ENCODE measurements at places on chromosomes 12 and 14.

DNA sequence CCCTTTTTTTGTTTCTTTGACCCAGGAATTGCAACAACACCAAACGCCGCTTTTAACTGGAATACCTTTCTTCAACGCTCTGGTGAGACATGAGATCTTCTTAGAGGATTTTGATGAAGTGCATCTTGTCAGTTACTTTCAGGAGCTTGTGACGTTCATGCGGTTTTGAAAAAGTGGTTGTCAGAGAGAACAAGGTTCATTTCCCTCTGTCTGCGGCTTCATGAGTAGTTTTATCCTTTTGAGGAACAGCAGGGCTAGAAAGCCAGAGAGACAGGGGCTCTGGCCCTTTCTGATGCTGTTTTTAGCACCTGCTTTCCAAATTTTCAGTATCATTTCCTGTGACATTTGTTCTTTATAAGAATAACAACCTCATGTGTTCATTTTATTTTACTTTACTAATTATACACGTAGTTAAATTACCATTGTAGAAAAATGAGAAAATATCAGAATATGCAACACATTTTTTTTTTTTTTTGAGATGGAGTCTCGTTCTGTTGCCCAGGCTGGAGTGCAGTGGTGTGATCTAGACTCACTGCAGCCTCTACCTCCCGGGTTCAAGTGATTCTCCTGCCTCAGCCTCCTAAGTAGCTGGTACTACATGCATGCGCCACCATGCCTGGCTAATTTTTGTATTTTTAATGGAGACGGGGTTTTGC is 61.8 kb downstream of the GLT1D1 start:
- no peak for DNase-seq

GRCh38 chr14:45867046-45867894 is 614.3 kb upstream of the MIS18BP1 start:
- DNase-seq, result no peak

- no peak for DNase-seq
These were observed 184.8 kb downstream of the PIK3C2G start for GRCh38 chr12:18446061-18446644.

DNA sequence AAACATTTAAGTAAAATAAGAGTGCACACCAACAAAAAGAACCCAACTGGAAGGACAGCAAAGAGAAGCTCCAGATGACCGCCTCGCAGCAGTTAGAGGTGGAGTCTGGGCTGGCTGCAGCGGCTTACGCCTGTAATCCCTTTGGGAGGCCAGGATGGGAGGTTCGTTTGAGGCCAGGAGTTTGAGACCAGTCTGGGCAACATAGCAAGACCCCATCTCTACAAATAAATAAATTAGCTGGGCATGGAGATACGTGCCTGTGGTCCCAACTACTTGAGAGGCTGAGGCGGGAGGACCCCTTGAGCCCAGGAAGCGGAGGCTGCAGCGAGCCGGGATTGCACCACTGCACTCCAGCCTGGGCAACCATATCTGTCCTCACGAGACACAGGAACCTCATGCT is 15.2 kb downstream of the LRCOL1 start:
- no peak for DNase-seq

DNA sequence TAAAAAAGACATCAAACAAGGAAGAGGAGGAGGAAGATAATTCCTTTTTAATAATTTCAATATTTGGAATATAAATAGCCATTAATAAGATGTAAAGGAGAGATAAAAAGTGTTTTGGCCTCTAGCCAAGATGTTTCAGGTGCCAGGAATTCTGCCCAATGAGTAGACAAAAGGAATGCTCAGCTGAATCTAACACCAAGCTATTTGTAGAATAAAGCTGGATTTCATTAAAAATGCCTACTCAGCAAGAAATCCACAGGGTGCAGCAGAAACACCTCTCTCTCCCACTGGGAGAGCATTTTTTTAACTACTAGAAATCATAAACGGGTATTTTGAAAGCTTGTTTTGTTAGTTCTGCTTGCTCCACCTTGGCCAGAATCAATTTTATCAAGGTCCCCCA is 4.1 kb upstream of the STAB2 start:
- DNase-seq, result no peak

GRCh38 chr14:72715215-72715849 is 178.6 kb downstream of the DPF3 start:
- no peak for DNase-seq

- DNase-seq, result no peak
These were observed 35.9 kb downstream of the ALDH1L2 start for GRCh38 chr12:105048315-105048714.

DNA sequence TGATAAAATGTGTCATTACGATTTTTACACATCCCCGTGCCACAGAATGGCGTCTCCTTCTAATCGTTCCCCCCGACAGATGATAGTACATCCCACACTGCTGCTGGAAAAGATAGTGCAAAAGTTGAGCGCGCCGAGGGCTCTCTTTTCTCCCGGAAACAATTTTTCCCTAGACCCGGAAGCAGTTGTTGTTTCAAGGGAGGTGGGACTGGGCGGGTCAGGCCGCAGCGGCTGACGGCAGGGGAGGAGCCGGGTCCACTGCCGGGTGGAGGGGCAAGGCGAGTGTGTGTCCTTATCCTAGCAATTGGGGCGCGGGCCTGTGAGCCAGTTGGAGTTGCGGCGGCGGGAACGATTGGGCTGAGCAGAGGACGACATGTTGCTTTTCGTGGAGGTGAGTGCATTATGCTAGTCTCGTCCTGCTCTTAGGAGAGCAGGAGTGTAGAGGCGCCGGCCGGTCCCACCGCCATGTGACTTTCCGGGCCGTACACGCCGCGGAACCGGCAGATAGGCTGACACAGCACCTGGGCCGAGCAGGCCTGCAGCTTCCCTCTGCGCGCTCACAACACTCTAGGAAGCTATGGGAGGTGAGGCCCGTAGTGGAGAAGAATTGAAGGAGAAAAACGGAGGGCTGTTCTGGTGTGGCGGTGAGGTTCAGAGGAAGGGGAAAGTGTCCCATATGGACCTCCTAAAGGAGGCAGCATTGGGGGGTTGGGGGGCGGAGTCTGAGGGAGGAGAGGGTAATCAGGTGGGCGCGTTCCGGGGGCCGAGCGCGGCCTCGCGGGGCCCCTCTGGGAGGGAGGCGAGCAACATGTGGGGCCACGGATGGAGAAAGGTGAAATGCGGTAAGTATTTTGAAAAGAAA is at the start of gene LARP4:
TSS of gene LARP4 (plus strand) at position 248 of the 862 bp plus-strand sequence. CDS start at position 374, 126 bp downstream.
- DNase-seq, result peak; percentile 99

DNA sequence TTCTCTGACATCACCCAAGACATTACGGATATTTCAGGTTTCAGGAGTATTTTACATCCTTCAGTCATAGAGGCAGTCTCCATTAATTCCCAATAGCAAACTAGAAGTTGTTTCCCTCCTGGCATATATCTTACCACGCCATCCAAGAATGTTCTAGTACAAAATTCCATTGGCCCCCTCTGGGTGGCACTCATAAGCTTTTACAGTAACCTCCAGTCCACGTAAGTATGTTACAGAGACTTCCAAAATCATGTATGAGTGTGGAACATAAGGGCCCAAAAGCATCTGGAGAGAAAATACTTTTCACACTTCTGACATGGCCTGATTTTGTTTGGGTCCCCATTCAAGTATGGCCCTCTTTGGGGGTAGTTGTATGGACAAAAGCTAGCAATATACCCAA is 58.1 kb upstream of the DHRS4 start:
- no peak for DNase-seq

DNA sequence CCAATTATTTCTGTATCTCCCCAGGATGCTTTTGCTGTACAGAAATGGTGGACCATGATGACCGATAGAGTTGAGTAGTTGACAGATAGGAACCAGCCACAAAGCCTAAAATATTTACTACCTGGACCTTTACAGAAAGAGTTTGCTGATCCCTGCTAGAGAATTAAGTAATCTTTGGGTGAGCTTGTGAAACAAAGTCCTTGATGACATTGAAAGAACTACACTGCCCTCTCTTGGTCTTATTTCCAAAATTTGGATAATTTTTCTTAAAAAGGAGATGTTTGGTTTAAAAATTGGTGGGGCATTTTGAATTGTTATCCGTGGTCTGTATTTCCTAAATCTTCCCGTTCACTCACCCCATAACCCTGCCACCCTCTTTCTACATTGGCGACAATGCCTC is 13.7 kb upstream of the TCTN1 start:
- DNase-seq, result no peak

- DNase-seq, result no peak
These were observed 21.4 kb downstream of the KCTD10 start for GRCh38 chr12:109455706-109456105.

DNA sequence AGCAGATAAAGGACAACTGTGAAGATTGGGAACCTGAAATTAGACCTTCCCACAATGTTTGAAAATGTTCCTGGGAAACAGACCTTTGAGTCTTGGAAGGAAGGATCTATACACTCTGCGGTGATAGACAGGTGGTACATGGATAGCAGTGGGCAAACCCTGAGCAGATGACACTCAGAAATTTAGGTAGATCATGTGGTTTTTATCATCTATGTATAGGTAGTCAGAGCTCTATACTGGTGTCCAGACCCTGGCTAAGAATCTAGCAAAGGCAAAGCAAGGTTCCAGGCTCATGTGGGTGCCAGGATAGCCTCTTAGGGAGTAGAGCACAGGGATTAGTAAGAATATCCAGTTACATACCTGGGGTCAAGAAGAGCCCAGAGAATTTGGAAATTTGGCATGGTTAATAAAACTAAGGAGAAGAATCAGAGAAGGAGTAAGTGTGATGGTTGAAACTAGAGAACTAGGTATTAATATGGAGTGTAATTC is 331.2 kb upstream of the FBXO33 start:
- DNase-seq, result no peak

DNA sequence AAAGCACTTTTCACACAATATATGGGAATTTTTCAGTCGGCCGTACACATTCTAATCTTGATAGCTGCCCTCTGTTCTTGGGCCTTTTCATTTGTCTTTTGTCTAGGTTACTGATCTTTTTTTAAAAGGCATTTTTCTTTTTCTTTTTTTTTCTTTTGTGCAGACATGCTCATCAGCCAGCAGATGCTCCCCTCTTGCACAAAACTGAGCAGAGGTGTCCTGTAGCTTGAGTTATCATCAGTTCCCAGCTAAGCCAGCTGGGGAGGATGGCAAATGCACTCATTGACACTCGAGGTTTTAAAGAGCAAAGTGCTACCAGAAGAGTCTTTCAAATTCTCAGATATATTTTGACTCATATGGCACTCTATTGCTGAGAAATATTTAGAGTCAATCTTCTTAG is 913.9 kb upstream of the SEL1L start:
- DNase-seq, result peak; percentile 51

- DNase-seq, result peak; percentile 48
These were observed 6.8 kb downstream of the EMP1 start for GRCh38 chr12:13203034-13203922.

GRCh38 chr14:82766996-82767395 is 1233.3 kb upstream of the SEL1L start:
- no peak for DNase-seq

GRCh38 chr14:70726651-70727375 is 82.5 kb downstream of the MAP3K9 start:
- no peak for DNase-seq

DNA sequence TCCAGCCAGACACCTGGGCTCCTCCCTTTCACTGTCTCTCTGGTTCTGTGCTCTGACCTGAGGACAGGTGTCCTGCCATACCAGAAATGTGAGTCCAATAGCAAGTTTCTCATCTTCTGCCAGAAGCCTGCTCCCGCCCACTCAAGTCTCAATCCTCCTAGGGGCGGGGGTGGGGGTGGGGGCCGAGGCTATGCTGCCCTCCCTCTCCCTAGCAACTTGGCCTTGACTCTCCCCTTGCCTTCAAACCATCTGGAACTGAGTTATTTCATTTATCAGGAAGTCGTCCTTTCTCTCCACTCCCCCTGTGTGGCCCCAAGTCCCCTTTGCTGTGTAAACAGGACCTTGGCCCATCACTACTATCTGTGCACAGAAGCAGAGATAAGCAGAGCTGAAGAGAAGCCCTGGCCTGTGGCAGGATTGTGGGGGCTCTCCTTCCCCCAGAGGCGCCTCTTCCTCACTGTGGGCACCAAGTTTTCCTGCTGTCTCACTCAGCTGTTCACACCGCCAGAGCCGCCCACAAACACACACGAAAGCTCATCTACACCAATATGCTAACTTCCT is 117.1 kb downstream of the DPF3 start:
- DNase-seq, result peak; percentile 53

DNA sequence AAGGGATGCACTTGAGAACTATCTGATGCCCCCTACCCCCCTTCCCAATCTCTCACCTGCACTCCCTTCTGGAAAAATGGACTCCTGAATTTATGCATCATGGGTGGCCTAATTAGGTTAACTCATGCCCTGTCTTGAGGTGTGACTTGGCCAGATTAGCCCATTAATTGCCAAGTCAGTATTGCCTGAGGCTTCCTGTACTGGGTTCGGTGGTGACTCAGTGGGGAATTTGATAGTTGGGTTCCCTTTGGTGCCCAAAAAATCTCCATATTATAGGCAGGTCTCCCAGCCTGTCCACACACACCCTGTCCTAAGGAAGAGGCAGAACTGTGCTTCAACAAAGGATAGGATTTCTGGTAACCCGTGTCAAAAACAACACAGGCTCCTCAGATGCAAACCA is 146.1 kb downstream of the CHST11 start:
- no peak for DNase-seq

DNA sequence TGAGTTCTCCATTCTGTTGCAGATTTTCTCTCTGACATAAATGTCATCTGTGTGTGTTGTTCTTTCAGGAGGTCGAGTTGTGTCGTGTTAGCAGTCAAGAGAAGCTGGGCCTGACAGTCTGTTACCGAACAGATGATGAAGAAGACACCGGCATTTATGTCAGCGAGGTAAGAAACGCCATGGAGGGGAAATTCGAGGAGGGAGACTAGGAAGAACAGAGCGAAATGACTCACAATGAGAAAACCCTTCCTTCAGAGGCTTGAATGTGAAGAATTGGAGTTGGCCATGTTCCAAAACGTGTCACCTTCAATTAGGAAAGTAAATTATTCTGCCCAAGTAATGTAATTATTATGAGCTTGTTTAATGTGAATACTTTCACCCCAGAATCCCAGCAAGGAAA is 364.5 kb downstream of the PDZRN4 start:
- DNase-seq, result no peak

GRCh38 chr12:19431407-19432308 is 7.6 kb upstream of the AEBP2 start:
- no peak for DNase-seq

DNA sequence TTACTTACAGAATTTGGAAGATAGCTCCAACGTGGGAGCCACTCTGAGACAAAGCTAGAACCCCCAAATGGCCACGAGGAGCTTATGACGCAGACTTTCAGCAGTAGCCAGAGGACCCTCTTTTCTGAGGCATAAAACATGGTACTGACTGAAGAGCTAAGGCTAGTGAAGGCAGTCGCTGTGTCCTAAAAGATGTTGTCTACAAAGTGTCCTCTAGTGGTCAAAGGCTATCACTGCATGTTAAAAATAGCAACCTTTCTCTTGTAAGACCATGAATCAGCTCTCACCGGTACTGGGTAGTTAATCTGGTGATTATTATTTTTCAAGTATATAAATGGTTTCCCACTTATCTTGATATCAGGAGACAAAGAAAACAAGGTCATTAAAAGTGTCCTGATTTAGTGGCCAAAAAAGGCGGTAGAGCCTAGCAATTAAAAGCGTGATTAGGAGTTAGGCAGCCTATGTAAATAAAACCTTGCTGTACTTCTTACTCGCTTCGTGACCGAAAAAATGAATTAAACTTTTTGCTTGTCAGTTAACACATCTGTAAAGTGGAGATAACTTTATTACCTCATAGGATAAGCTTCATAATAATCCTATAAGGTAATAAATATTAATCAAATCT is 47.0 kb upstream of the LGR5 start:
- DNase-seq, result peak; percentile 83

All from kidney (tissue), 22 donors.